DMS153 (cell line): ENCODE measurements at places on chromosomes 5 and 9.

DNA sequence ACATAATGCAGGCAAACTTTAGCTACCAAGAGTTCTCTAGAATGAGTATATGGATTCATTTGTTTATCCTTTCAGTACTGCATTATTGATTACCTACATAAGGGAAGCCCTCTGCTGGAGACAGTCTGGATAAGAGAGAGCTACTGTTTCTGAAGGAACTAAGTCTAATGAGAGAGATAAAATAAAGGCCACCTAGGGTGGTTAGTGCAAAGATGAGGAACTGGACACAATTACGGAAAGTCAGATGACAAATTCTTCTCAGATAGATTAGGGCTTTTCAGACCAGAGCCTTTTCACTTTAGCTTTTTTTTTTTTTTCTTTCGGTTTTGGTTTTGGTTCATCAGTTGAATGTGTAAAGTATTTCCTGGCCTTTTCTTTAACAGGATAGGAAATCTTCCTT is 31.3 kb downstream of the ISOC1 start:
- no peak for DNase-seq

DNA sequence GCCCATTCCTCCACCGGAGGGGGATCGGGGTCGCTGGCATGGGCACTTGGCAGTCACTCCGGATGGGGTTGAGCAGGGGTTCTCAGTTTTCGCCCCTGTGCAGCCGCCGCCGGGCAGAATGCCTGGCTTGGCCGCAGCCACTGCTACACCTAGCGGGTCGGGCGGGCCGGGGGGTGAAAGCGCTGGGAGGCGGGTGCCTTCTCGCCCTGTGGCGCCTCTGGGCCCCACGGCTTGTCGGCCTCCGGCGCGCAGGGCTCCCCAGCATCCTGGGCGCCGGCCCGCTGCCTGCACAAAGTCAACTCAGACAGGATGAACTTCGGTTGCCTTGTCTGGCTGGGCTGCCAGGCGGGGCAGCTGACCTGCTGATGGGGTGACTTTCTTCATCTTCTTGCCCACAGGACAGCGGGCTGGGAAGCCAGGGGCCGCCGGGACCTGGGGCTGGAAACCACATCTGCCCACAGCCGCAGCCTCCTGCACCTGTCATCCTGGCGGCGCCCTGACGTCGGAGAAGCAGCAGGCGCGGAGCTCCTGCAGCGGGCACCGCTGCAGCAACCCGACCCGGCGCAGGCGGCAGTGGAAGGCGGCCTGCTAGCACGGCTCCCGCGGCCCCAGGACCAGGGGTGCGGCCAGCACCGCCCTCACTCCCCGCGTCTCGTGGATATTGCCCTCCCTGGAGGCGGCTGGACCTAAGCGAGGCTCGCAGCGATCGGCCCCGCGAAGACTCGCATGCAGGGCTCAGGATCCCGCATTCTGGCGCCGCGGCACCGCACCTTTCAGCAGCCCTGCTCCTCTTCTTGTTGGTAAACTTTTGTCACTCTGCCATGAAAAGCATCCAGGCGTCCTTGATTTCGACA is 1.3 kb upstream of the ANKRD18A start:
- DNase-seq = no peak

GRCh38 chr9:35845824-35846771 is 17.1 kb downstream of the TMEM8B start:
- DNase-seq = no peak

- DNase-seq = peak; percentile 44
Measured at GRCh38 chr9:136631038-136632000, 31.4 kb upstream of the EGFL7 start.

GRCh38 chr5:78586251-78586650 is 62.3 kb downstream of the LHFPL2 start:
- DNase-seq = no peak

DNA sequence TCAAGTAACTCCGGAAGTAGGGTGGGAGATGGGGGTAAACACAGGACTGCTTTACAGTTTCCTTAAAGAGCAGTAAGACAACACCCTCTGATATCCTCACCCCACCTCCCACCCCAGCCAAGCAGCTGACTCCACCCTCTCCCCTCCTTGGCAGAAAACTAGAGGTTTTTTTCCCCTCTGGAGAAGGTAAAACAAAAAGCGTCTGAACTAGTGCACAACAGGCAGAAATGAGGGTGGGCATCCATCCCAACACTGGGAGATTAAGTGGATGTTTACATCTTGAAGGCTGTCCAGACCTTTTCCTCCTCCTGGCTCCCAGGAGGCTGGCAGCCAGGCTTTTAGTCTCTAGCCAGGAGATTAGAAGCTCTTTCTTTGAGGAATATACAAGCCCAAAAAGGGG is 13.9 kb upstream of the CTNNAL1 start:
- no peak for DNase-seq

DNA sequence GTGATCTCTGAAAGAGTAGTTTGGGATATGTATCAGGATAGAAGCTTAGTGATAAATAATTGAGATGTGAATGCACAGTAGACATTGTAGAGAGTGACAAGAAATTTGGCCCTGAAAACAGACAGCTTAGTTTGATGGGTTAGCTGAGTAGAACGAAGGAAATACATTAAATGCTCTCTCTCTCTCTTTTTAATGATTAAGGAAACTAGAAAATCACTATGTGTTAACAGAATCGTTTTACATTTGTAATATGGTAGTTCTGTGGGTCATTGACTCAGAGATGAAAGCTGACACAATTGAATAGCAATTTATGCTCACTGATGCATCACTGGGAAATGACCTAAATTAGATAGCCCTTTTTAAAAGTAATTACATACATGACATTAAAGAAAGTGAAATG is 739.8 kb upstream of the PTPRD start:
- DNase-seq = no peak

- no peak for DNase-seq
Measured at GRCh38 chr5:173518856-173519255, 97.6 kb downstream of the BOD1 start.

DNA sequence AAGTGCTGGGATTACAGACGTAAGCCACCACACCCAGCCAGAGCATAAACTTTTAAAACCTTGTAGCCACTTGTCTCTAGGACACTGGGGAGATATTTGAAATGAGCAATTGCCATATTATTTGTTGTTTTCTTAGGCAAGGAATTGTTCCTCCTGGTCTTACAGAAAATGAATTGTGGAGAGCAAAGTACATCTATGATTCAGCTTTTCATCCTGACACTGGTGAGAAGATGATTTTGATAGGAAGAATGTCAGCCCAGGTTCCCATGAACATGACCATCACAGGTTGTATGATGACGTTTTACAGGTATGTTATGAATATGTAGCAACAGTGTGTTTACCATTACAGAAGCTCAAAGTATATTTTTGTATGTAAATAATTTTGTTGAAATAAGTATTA is 30.5 kb downstream of the SFXN1 start:
- no peak for DNase-seq

GRCh38 chr5:117590944-117591343 is 1016.3 kb upstream of the SEMA6A start:
- DNase-seq = peak; percentile 0

GRCh38 chr9:84111726-84112125 is 131.1 kb downstream of the RMI1 start:
- DNase-seq = no peak

DNA sequence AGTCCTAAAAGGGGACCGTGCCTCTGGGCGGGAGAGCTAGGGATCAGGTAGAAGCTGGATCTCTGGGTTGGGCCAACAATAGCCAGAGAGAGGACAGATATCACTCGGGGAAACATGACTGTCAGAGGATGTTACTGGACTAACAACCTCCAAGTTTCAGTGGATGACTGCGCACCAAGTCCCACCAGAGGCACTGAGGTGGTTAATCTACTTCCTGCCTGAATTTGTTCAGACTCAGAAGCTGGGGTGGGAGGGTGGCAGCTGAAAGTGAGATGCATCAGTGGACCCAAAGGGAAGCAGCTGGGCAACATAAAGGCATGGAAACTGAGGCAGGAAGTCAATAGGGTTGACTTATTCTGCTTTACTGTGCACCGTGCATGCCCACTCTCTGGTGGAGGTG is 130.1 kb upstream of the SLC44A1 start:
- DNase-seq = no peak

DNA sequence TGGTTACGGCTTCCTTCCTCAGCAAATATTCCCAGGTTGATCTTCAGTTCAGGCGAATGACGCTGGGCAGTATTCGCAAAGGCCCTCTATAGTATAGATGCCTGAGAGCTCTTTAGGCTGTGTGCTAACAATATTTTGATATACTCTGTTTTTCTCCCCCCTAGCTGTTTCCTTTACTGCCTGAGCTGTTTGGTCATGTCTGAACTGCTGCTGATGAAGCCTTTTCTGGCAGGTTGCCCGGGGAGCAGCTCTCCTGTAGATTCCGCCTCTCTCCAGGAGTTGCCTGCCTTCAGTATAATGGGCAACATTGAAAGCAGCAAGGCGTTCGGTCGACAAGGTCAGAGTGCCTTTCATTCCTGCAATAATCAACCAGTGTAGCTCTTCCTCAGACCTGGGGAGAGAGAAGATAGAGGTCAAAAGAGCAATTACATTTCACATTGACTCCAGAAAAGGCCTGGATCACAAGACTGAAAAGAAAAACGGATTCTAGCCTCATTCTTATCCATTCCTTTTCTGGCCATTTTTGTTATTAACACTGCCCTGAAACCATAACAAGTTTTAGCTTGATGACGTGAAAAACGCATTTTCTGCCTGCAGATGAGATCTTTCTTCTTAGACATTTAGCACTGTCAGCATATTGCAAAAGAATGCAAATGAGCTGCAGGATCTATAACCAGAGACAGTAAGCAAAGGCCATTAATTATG is 60.1 kb upstream of the ZNF608 start:
- peak; percentile 91 for DNase-seq

DNA sequence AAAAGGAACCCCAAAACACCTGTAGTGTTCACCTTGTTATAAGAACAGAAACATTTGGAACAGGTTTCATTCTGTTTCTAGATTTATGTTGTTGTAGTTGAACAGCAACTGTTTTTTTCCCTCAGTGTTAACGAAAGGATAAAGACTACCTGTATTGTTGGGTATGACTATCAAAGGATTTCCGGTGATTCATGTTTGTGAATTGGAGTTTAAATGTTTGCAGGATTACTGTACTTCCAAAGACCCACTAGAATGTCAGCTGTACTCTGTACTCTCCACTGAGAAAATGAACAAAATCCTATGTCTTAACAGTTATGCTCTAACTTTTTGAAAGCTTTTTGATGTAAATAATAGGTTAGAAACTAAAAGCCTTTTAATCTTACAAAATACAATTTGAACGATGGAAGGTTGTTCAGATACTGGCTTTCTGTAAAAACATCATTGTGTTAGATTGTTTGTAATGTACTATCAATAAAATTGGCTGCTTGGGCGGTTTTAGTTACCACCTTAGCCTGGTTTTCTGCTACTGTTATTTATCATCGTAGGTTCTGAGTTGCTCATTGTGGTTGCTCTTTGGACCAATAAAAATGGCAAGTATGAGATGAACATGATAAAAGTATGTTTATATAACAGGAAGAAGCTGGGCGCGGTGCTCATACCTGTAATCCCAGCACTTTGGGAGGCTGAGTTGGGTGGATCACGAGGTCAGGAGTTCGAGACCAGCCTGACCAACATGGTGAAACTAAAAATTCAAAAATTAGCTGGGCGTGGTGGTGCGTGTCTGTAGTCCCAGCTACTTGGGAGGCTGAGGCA is 44.1 kb downstream of the DCP2 start:
- DNase-seq = no peak

DNA sequence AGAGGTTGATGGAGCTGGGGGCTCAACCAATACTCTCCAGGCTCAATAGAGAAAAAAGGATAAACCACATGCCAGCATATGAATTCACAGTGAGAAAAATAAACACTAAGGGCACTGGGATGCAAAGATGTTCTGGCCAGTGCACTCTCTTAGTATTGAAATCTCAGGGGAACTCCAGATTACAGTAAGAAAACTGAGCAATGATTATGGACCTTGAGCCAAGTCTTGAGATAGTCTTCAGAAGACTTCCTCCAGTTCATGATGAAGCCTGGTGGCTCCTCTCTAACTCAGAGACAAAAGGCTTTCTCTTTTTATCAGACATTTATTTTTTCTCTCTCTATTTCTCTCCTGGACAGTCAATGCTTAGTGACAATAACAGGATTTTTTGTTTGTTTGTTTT is 139.8 kb upstream of the SPEF2 start:
- no peak for DNase-seq

GRCh38 chr9:91751922-91752321 is 198.1 kb downstream of the ROR2 start:
- no peak for DNase-seq

GRCh38 chr9:124761710-124762109 is 9.4 kb downstream of the NR6A1 start:
- DNase-seq = no peak

DNA sequence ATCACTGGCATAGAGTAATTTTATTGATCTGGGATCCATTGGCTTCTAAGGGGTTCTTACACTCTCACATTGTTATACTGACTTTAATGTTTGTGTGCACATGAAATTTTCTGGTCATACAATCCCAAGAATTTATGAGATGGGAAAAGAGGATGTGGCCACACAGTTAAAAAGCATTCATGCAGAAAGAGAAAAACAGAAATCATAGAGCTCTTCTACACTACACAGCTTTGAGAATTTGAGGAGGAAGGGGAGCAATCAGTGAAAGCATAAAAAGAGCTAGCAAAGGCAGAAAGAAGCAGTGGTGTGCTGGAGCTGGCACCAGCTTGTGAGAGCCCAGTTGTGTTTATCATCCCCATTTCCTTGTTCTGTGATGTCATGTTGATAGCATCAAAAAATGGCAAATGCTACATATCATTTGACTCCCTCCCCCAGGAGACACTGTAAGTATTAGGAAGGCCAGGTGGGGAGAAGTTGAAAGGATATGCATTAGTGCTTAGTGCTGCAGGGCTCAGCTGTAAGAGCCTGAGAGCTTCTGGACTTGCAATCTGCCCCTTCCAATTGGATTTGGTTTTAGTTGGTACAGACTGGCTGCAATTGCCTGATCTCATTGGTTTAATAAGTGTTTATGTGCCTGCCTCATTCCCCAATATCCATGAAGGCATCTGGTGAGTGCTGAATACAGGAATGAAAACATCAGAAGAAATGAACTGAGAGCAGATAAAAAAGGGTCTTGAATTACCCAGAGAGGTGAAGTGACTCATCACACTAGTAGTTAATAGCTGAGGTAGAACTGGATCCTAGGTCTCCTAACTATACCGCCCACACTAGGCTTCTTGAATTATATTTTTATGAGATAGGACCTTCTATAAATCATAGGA is 30.9 kb downstream of the RHOBTB3 start:
- no peak for DNase-seq

DNA sequence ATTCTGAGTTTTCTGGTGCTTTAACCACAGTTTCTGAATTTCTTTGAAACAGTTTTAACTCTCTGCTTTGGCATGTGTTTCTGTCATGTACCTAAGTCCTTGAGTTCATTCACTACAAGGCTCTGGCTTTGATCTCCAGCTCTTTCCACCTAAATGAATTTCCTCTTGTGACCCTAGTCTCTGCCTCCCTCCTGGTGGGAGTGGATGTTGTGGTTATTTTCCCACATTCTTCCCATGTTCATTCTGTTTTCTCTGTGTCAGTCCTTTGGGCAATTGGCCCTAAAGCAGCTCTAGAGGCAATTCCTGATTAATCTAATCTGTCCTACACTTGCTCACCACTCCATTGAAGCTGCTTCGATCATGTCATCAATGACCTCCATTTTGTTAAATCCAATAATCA is 28.4 kb upstream of the DPYSL3 start:
- no peak for DNase-seq
